Caki2 (cell line): ENCODE measurements at places on chromosomes 3 and 15.

DNA sequence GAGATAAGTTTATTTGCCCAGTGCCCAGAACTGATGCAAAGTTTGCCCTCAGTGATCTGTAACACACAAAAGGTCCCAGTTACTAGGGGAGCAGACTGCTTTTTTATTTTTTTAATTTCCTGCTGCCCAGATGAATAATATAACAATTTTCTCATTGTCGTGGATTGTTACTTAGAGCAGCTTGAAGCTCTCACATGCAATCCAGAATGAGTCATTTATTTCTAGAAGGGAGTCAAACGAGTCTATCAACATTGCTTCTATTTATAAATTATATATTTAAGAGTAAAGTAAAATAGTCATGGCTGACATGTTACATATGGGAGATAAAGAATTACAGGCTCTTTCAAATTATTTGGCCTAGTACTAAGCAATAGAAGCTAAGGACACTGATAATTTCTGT, 41.3 kb downstream of the MEIS2 start:
- DNase-seq: peak; percentile 55

DNA sequence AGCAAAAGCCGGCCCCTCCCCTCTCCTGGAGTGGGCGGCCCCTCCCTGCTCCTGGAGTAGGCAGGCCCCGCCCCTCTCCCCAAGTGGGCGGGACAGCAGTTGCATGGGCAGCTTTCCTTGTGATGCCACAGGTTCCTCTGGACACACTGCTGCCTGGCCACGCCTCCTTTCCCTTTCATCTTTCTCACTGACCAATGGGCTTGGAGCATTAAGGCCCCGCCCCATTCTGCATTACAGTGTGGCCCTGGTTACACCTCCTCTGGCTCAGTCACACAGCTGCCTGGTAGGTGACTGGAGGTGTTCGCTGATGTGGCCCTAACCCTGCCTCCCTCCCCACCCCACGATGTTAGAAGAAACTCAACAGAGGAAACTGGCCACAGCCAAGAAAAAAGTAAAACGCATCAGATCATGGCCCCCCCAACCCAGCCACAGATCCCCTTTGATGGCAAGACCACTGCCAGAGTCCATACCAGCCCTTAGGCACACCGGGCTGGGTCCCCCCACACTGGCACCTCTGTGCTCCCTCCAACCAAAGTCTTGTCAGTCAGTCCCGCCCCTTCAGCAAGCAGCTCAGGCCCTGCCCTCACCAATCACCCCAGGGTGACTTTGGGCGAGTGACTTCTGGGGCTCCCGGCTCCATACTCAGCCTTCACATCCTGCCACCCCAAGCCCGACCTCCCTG, 84.3 kb downstream of the ADAMTS7 start:
- DNase-seq: peak; percentile 96

GRCh38 chr3:45965653-45966052, 22.4 kb downstream of the CXCR6 start:
- DNase-seq: no peak

GRCh38 chr3:38805765-38806386, 10.1 kb downstream of the SCN10A start:
- DNase-seq: peak; percentile 70

DNA sequence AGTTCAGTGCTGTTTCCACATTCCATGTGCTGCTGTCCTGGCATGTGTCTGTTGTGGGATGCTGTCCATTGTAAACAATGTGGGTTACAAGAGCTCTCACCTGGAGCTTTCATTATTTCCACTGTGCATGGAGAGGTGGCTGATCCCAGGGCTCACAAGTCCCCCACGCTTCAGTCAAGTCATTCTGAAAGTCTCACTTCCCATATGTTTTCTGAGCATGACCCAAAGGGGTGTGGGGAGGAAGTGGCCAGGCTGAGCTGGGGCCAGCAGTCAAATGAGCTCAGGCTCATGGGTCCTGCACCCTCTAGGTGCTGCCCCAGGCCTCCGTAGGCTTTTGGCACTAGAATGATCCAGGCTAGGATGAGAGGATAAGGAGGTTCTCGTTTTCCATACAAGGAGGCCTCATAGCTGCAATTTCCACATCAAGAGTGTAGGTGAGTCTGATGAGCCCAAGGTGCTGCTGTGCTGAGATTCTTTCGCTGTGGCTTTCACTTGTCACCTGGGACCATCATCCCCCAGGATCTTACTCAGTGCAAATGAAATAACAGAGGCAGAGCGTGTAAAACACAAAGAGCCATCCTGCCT, 22.0 kb downstream of the STARD5 start:
- DNase-seq: no peak

- no peak for DNase-seq
Observed at GRCh38 chr15:93071469-93071936, 17.5 kb downstream of the RGMA start.

DNA sequence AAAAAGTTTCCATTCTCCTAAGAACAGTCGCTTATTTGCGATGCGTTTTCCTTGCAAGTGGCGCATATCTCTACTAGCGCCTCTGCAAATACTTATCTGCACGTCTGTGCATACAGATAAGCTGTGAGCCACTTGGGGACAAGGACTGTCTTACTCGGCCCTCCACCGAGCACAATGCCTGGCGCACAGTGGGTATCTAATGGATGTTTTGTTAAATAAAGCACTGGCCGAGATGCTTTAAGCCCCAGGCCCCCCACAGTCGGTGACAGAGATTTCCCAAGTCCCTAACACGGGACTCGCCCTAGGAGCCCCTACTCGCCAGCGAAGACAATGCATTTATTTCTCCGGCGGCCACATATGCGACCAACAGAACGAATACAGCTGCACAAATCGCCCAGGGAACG, 503 bp downstream of the HLTF start:
- peak; percentile 59 for DNase-seq

DNA sequence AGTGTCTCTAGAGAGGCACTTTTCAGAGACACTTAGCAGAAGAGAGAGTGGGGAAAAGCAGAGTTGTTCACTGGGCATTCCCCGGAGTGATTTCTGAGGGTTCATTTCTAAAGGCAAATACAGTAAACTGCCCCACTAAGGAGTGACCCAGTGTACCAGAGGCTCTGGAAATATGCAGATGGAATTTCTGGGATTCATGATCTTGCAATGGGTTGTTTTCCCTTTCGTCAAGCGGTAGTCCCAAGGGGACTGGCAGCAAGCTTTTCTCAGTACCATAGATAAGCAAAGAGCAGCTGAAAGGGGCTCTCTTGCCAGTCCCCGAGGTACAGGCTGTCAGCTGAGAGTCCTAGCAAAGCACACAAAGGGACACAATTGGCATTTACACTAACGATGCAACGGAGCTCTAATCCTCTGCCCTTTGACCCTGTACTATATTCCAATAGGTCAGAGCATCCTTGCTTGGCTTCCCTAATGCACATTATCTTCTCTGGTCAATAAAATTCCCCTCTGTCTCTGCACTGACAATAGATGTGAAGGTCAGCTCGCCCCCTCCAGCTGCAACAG, 155.6 kb downstream of the SEMA6D start:
- DNase-seq: no peak

DNA sequence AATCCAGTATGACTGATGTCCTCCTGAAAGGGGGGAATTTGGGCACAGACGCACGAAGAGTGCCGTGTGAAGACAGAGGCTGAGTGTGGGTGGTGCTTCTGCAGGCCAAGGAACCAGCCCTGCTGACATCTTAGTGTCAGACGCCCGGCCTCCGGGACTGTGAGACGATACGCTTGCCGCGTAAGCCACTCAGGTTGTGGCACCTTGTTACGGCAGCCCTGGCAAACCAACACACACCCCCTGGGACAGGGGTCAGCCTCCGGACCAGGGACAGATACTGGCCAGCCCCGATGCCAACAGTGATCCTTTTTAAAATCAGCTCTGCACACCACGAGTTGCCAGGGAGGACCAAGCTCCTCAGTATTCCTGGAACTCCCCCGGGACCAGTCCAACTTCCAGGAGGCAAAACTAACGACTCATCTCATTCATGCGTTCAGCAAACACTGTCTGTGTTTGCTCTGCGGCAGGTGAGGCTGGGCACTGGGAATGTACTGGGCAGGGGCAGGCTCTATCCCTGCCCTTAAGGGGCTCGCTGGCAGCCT, 21.2 kb upstream of the PIGZ start:
- DNase-seq: peak; percentile 38
